ENCODE measurements at places on chromosomes 12 and 14.

GRCh38 chr12:47318963-47319362, 239.2 kb upstream of the AMIGO2 start:
- no peak for DNase-seq

DNA sequence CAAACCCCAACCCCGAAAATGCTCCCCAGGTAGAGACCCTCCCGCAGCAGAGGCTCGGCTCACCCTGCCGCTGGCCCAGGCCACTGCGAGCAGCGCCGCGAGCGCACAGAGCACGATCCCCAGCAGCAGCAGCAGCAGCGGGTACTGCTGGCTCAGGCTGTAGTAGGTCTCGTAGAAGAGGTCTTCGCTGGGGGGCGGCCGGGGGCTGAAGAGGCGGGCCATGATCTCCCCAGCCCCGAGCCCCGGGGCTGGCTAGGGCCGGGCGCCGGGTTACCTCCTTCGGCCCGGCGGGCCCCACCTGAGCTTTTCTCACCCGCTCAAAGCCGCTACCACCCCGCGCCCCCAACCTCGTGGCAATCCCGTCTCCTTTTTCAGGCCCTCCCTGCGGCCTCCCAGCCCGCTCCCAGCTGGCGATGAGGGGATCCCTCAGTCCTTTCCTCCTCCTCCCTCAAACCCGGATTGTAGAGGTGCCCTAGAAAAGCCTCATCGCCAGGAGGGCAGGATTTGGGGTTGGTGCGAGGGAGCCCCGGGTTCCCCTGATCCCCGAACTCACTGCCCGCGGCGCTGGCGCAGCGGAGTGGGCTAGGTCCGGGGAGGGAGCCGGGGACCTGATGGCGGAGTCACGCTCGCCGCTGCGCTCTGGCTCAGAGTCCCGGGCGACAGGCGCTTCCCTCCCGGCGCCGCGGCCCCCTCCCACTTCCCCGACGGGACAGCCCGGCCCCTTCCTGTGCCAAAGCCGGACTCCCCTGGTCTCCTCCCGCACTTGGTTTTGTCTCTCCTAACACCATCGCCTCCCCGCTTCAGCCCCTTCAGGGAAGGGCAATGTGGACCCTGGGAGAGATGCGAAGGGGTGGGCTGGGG, at the start of gene ADCY4:
Gene ADCY4 (minus strand): TSS at position 641 of the 861 bp plus-strand sequence. CDS start 419 bp downstream, at position 222.
- DNase-seq: no peak

- no peak for DNase-seq
Observed at GRCh38 chr14:62126879-62127478, 364.8 kb downstream of the SNAPC1 start.

DNA sequence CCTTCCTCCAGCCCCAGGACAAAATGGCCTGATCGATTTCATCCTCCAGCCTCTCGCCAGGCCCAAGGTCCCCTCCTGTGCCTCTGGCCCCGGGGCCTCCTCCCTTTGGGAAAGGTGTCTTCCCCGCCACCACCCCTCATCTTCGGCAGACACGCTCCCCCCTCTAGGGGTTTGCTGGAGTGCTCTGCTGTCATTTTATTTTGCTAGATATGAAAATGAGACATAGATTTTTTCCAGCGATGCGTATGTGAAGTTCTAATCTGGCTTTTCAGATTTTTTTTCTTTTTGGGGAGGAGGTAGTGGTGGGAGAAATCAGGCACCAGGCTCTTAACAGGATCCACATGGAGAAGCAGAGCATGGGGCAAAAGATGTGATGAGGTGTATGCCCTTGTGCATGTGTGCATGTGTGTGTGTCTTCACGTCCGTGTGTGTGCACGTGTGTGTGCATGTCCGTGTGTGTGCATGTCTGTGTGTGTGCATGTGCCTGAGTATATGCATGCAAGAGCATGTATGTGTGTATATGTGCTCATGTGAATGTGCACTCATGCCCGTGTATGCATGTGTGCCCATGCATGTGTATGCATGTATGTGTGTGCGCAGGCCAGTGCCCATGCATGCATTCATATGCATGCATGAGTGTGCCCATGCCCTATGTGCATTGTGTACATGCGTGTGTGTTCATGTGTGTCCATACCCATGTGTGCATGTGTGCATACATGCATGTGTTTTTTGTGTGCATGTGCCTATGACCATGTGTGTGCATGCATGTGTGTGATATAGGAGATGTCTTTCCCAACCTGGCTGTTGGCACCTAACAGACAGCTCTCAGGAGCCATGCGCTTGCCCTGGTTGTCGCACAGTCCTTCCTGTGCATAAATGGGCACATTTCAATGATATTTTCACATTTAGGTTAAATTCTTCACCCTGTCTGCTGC, 203.0 kb downstream of the RBM19 start:
- DNase-seq: no peak

GRCh38 chr12:119659289-119659897, 8.5 kb upstream of the PRKAB1 start:
- no peak for DNase-seq

- DNase-seq: no peak
Observed at GRCh38 chr14:104473649-104474494, 105.7 kb upstream of the C14orf180 start.

- DNase-seq: peak; percentile 16
Observed at GRCh38 chr12:46516933-46517578, 144.5 kb upstream of the SLC38A2 start.

GRCh38 chr12:22609501-22609900, 15.5 kb upstream of the ETNK1 start:
- DNase-seq: no peak

GRCh38 chr14:106652494-106652893, 1126.1 kb downstream of the TMEM121 start:
- DNase-seq: no peak

GRCh38 chr14:61034416-61035120, 53.5 kb downstream of the SLC38A6 start:
- DNase-seq: no peak

- no peak for DNase-seq
Observed at GRCh38 chr14:23442721-23443356, 7.4 kb upstream of the MYH7 start.

- DNase-seq: no peak
Observed at GRCh38 chr12:30111719-30112118, 328.0 kb upstream of the TMTC1 start.

- peak; percentile 75 for DNase-seq
Observed at GRCh38 chr14:99946652-99947489, 118.4 kb upstream of the EVL start.

- DNase-seq: no peak
Observed at GRCh38 chr14:69014829-69015259, 35.7 kb upstream of the ACTN1 start.

DNA sequence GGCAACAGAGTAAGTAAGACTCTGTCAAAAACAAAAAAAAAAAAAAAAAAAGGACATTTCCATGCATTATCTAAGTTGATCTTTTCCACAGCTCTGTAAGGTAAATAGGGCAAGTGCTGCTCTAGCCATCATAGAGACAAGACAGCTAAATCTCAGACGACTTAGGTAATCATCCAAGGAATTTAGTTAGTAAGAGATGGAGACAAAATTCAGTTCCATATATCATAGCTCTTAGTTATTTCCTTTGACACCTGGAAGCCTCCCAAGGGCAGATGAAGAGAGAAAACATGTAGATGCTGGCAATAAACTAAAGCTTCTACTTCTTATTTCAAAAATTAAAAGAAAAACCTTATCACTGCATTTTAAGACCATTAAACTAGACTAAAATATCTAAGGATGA, 48.7 kb downstream of the ST8SIA1 start:
- DNase-seq: no peak

DNA sequence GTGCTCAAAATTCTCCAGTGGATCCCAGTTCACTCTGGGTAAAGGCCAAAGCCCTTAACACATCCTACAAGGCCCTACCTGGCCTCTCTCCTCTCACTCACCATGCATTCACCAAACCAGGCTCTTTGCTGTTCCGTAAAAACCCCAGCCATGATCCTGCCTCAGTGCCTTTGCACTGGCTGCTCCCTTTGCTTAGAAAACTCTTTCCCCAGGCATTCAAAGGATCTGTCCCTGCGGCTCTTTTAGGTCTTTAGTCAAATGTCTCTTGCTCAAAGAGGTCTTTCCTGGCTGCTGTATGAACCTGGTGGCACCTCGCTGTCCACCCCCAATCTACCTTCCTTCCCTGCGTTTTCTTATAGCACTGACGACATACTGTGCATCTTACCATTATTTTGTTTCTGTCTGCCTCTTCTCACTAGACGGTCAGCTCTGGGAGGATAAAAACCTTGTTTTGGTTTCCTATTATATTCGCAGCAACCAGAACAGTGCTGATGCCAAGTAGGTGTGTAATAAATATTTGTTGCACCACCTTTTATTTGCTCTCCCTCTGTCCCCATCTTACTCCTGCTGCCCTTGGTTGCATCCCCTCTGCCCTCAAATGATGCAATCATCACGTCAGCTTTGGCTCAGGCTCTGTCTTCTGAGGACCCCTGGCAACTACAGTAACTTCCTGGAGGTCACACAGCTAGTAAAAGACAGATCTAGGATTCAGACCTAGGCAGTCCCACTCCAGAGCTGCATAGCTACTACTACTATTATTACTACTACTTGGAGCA, 23.8 kb upstream of the DICER1 start:
- no peak for DNase-seq

- no peak for DNase-seq
Observed at GRCh38 chr12:26734510-26735248, 98.3 kb downstream of the ITPR2 start.

GRCh38 chr12:6603095-6603567, 4.0 kb downstream of the CHD4 start:
- no peak for DNase-seq

- no peak for DNase-seq
Observed at GRCh38 chr14:67285876-67286452, 44.7 kb downstream of the PALS1 start.

GRCh38 chr12:3468329-3468728, 22.7 kb upstream of the PRMT8 start:
- DNase-seq: no peak

DNA sequence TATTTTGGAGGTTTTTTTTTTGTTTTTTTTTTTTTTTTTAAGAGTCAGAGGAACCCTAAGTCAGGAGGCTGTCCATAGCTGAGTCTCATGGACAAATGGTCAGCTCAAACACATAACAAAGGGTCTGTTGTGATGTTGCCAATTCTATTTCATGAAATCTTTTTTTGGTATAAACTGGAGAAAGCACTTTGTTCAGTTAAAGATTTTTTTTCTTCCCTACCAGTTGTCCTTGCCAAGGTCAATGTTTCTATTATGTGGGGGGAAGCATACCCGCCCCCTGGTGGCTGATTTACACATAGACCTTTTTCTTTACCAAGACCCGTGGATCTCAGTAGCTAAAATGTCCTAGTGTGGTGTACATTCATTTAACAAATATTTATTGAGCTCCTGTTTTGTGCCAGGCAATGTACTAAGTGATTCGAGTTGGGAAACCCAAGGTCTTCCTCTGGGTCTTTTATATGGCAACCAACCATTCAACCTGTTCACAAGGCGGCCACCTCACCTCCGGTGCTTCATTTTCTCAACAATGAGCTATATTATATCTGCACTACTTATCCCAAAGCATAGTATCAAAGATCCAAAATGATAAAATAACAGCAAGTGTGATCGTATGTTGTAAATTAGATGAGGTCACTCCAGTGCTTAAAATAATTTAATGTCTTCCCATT, 214.5 kb downstream of the PAH start:
- DNase-seq: peak; percentile 25

- no peak for DNase-seq
Observed at GRCh38 chr12:1993341-1993740, 10.9 kb downstream of the DCP1B start.

- DNase-seq: no peak
Observed at GRCh38 chr14:37988472-37988871, 219.2 kb upstream of the SSTR1 start.

DNA sequence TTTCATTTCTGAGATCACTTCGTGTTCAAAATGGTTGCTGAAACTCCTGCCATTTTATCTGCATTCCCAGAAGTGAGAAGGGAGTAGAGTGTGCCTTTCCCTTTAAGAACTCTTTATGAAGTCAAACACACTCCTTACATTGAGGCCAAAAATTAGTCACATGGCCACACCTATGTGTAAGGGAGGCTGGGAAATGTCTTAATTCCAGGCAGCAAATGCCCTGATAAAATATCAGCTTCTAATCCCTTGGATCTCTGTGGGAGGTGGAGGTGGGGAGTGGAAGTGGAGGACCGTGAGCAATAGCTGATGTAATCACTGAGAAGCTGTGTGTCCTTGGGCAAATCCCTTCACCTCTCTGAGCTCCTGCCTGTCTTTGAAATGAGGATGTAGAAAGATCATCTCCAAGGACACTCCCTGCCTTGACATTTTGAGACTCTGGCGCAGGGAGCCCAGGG, 22.7 kb upstream of the ANKRD9 start:
- DNase-seq: no peak

DNA sequence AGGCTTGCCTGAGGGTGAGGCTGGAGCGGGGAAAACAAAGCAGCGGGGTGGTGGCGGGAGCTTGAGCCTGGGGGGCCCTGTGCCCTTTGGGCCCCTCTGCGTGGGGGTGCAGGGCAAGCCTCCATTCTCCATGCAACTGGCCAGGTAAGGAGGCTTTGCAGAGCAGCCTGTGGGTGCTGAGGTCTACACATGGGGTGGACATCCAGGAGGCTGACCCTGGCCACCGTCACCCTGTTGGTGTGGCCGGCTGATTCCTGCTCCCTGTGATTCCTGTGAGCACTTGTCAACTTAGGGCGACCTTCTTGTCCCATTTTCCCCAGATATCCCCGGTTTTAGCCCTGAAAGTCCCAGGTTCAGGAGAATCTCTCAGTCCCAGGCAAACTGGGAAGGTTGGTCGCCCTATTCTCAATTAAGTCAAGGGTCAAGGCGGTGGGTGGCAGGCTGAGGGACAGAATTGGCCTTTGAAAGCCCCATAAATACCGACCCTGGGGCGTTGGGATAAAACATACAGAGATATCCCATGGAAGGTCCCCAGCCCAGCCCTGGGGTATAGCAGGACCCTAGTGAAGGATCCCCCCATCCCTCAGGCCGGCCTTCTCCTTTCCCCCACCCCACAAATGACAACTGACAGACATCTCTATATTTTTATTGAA, 70.5 kb downstream of the PRIMA1 start:
- DNase-seq: no peak

- DNase-seq: no peak
Observed at GRCh38 chr12:46839232-46839631, 13.4 kb upstream of the SLC38A4 start.

DNA sequence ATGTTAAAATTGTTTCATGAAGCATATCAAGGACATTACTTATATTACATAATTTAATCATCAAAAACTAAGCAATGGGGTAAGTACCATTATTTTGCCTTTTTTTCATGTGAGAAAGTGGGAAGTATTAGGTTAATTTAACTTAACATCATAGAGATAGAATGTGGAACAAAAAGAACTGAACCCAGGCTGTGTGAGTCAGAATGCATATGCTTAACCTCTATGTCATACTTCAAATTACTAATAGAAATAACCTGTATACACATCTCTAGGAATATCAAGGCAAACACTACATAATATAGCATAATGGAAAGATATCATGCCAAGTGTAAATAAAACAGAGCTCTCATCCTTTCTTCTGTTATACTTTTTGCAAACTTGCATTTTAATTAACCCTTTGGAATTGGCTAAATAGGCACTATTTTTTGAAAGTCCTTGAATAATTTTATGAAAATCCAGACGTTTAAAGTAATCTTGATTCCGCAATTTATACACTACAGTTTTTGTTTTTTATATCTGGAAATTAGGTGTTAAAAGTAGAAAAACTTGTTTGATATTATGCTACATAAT, 777.7 kb downstream of the SLC6A15 start:
- DNase-seq: no peak

- no peak for DNase-seq
Observed at GRCh38 chr14:89702073-89702875, 252.3 kb downstream of the EFCAB11 start.

Measured in GM12892 (cell line).